ENCODE measurements at places on chromosomes 4 and X.

DNA sequence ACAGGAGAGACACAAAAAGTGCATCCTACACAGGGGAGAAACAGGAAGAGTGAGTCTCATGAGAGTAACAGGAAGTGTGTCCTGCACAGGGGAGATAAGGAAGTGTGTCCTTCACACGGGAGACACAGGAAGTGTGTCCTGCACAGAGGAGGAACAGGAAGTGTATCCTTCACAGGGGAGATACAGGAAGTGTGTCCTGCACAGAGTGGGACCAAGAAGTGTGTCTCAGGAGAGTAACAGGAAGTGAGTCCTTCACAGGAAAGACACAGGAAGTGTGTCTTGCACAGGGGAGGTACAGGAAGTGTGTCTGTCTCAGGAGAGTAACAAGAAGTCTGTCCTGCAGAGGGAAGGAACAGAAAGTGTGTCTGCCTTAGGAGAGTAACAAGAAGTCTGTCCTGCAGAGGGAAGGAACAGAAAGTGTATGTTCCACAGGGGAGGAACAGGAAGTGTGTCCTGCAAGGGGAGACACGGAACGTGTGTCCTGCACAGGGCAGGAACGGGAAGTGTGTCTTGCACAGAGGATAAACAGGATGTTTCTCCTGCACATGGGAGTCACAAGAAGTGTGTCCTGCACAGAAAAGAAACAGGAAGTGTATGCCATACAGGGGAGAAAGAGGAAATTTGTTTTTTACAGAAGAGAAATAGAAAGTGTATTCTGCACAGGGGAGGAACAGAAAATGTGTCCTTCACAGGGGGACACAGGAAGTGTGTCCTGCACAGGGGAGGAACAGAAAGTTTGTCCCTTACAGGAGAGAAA lies 102.0 kb downstream of the ARSF start:
- no peak for DNase-seq

- no peak for DNase-seq
Measured at GRCh38 chrX:27966955-27967354, 14.3 kb downstream of the DCAF8L1 start.

GRCh38 chrX:130615941-130616340 lies 214.2 kb downstream of the RBMX2 start:
- no peak for DNase-seq

DNA sequence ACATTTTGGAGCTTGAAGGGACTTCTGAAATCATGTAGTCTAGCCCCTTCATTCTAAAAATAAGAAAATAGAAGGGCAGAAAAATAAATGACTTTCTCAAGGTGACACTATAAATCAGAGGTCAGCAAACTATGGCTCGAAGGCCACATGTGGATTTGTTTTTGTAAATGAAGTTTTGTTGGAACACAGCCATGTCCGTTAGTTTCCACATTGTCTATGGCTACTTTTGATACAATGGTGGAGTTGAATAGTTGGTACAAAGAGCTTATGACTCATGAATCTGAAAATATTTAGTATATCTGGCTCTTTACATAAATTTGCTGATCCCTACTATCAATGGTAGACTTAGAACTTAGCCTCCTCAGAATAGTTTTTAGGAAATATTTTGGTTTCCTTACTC lies 302.4 kb upstream of the PRPS2 start:
- DNase-seq: no peak

DNA sequence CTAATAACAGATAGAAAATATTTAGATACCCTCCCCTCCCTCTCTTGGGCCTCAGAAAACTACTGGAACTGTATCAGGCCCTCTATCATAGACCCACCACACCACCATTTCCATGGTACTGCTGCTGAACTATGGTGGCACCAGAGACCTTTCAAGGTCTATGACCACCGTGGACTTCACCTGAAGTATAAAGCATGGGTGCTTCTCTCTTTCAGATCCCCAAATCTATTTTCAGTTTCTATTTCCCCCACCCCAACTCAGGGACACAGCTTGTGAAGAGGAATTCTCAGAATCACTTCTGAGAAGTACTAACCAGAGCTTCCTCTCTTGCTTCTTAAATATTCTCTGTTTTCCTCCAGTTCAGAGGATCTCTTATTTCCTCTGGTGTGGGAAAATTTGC lies 840.8 kb upstream of the HTR2C start:
- DNase-seq: no peak

GRCh38 chrX:107561468-107562215 lies 66.7 kb upstream of the PRPS1 start:
- DNase-seq: no peak
